ENCODE measurements at places on chromosomes 4 and X.

DNA sequence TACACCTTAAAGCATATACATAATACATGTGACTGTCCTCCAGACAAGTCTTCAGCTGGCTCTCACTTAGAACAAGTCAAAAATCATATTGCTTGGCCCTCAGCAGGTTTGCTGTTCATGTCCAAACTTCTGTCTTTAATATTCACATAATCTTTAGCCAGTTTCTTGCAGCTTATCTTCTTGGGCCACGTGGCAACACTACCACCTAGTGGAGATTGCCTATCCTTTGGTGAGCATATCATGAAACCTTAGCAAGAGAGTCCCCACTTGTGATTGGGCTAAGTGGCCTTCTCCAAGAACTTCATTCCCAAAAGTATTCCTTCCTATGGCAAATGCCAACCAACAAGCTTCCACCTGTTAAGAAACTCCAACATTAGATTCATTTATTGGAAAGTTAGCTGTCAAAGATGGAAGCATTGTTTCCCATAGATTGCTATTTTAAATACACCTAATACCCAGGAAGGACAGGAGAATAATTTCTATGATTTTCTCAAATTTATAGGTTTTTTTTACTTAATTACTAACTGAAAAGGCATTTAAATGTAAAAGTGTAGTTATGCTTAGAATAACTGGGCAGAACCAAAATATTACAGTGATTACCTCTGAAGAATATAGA is 231.9 kb upstream of the INTU start:
- DNase-seq, result peak; percentile 17

DNA sequence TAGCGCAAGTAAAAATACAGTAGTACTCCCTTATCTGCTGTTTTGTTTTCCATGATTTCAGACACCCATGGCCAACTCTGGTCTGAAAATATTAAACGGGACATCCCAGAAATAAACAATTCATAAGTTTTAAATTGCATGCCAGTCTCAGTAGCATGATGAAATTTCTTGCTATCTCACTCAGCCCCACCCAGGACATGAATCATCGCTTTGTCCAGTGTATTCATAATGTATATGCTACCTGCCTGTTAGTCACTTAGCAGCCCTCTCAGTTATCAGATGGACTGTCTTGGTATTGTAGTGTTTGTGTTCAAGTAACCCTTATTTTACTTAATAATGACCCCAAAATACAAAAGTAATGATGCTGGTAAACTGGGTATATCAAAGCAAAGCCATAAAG is 158.2 kb upstream of the DDIT4L start:
- no peak for DNase-seq

DNA sequence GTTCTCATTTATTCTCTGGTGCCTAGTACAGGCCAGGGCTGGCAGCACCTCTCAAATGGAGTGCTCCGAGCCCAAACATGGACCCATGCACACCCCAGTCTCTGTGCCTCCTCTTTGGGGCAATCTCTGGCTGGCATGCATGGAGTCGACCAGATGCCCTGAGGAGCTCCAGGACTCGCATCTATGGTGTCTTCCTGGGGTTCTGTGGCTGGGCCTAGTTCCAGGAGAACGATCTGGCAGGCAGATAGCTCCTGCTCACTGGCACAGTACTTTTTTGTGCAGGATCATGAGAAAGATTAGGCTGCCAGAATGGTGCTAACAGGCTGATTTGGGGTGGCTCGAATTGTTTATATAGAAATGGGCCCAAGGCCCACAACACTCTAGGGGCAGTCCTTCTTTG is 72.0 kb upstream of the PJA1 start:
- no peak for DNase-seq

- no peak for DNase-seq
Measured at GRCh38 chr4:127667116-127667515, 34.4 kb downstream of the INTU start.

DNA sequence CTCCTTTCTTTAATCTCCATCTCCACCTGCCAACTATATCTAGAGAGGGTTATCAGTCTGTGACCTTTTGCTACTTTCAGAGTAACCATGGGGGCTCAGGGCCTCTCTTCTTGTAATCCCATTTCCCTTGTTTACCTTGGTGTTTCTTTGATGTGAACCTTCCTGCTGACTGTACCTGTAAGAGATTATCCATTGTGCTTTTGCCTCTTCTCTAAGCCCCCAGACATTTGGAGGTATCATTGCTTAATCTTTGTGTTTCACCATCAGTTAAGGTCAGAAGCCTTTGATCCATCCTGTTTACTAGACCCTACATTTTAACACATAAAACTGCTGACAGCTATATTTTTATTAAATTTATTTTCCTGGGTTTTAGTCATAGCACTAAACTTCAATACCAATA is 111.8 kb upstream of the RAP2C start:
- no peak for DNase-seq
